ENCODE measurements at places on chromosomes 12 and 14. TPM values are rescaled to one million over a fixed set of nuclear protein-coding genes. Genes with fewer than 3 reads are reported as not detected.

Gene PPM1A
- 116 TPM for total RNA-seq

Gene DENND5B
- 36.7 TPM for total RNA-seq

Gene SIX1
- total RNA-seq: not detected

Gene E2F7
- 0.08 TPM for total RNA-seq

Gene KRT78
- not detected for total RNA-seq

Gene P2RX7
- total RNA-seq: 1.7 TPM

Gene POLE2
- 0.38 TPM for total RNA-seq

Gene KLRD1
- total RNA-seq: 1.6 TPM

Gene TOX4
- total RNA-seq: 78.1 TPM

Gene EML5
- total RNA-seq: 0.16 TPM

Gene FAM90A1
- not detected for total RNA-seq

Gene KRT7
- total RNA-seq: 0.59 TPM

Gene NTS
- not detected for total RNA-seq

Gene RNASE3
- total RNA-seq: not detected

Gene STON2
- total RNA-seq: 12.0 TPM

Gene NID2
- 39.5 TPM for total RNA-seq

Gene C14orf132
- 2.4 TPM for total RNA-seq

Gene DPY19L2
- 41.3 TPM for total RNA-seq

Gene TMEM263
- 28.8 TPM for total RNA-seq

Gene KCNJ8
- 53.5 TPM for total RNA-seq

Measured in Right ventricle myocardium superior (tissue), 1 donor.